SHP77 treated with DMSO at 0.1 percent for 48 hours (cell line): ENCODE measurements at places on chromosomes 4 and X.

DNA sequence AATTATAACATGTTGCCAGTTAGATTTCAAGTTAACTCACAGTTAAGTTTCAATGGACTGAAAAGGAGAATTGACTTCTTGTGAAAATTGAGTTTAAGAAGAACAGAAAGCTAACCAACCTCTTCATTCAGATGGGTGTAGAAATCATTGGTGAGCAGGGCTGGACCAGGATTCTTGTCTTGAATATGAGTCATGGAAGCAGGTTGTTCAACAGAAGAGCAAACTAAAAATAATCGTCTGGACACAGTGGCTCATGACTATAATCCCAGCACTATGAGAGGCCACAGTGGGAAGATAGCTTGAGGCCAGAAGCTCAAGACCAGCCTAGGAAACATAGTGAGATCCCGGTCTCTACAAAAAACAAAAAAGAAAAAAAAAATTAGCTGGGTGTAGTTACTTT is 98.2 kb downstream of the ARSJ start:
- no peak for DNase-seq

GRCh38 chr4:77232653-77233052 is 75.6 kb downstream of the CCNG2 start:
- DNase-seq = no peak

- no peak for DNase-seq
These were observed 1.3 kb downstream of the TCEAL8 start for GRCh38 chrX:103253608-103254007.

DNA sequence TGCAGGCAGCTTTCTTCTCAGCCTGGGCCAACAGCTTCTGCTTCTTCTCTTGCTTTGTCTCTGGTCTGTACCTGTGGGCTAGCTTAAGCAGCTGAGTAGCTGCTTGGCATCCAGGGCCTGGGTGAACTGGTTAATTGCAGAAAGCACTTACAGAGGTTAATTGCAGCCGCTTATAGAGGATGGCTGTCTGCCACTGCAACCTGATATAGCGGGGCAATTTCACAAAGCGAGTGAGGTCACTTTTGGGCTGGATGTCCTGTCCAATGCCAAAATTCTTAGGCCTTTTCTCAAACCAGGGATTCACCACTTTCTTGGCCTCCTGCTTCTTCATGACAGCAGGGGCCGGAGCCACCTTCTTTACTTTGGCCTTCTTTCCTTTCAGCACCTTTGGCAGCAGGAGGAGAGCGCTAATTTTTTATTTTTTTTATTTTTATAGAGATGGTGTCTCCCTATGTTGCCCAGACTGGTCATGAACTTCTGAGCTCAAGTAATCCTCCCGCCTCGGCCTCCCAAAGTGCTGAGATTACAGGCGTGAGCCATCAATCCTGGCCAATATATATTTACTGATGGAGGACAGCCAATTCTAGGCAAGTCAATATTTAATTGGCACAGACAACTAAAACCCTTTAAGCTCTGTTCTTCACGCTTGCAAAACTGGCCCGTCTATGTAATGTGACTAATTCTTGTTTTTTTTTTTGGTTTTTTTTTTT is 61.0 kb downstream of the ENOPH1 start:
- no peak for DNase-seq

- DNase-seq = no peak
These were observed 23.2 kb downstream of the TMSB4X start for GRCh38 chrX:12997906-12998687.

DNA sequence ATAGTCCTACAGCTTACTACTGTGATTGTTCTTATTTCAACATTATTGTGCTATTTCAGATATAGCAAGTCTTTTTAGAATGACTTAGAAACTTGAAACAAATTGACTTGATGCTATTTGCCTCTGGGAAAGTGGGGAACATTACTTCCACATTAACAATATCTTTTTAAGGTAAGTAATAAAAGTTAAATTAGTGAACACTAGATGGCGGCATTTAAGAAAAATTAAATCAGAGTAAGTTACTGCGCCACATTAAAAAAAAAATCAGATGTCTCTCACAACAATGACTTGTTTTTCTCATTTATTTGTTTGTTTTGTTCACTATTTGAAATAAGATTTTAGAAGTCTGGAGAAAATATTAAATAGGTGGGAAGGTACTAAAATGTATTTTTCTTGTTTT is 1026.9 kb upstream of the SLIT2 start:
- no peak for DNase-seq

GRCh38 chr4:150999086-150999485 is 16.0 kb downstream of the LRBA start:
- no peak for DNase-seq

- DNase-seq = no peak
These were observed 59.8 kb downstream of the ARSJ start for GRCh38 chr4:113919611-113920010.

DNA sequence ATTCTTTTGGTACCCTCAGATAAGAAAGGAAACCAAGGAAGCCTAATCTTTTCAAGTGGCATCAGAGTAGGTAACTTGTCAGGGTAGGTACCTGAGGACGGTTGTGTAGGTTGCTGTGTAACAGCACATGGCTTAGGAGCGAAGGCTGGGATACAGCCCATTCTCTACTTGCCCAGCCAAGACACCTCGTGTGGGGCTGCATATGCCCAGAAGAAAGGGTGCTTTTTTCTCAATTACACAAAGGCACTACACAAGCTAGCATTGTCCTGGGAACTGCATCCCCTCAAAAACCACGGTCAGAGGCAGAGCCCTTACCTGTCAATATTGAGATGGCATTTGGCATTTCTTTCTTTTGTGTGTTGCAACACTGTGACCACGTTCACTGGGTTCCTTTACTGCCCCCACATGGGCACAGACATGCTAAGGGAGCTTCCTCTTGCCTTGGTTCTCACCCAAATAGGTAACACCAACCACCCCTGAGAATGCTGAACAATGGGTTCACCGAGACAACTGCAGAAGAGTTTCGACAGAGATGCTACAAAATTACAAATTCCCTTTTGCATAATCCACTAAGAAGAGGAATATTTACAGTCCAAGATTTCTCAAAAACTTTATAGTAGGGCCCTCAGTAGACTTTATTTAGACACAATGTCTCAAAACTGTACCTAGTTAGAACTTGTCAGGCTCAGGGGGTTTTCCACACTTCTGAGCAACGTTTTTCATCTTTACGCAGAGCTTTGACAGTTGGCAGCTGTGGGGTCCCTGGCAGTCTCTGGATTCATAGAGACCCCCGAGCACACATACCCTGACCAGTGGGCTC is 35.8 kb upstream of the TNIP3 start:
- DNase-seq = no peak

- DNase-seq = no peak
These were observed 43.9 kb upstream of the CCDC149 start for GRCh38 chr4:24956763-24957162.

- DNase-seq = no peak
These were observed 106.6 kb upstream of the SH3RF1 start for GRCh38 chr4:169377367-169377766.

- no peak for DNase-seq
These were observed 49.2 kb downstream of the ANAPC10 start for GRCh38 chr4:145048817-145049216.

GRCh38 chr4:121277194-121278105 is 103.4 kb downstream of the QRFPR start:
- DNase-seq = no peak

- DNase-seq = no peak
These were observed 83.2 kb downstream of the GPR143 start for GRCh38 chrX:9682456-9682855.

- DNase-seq = no peak
These were observed 93.1 kb downstream of the PSAPL1 start for GRCh38 chr4:7341491-7342222.

DNA sequence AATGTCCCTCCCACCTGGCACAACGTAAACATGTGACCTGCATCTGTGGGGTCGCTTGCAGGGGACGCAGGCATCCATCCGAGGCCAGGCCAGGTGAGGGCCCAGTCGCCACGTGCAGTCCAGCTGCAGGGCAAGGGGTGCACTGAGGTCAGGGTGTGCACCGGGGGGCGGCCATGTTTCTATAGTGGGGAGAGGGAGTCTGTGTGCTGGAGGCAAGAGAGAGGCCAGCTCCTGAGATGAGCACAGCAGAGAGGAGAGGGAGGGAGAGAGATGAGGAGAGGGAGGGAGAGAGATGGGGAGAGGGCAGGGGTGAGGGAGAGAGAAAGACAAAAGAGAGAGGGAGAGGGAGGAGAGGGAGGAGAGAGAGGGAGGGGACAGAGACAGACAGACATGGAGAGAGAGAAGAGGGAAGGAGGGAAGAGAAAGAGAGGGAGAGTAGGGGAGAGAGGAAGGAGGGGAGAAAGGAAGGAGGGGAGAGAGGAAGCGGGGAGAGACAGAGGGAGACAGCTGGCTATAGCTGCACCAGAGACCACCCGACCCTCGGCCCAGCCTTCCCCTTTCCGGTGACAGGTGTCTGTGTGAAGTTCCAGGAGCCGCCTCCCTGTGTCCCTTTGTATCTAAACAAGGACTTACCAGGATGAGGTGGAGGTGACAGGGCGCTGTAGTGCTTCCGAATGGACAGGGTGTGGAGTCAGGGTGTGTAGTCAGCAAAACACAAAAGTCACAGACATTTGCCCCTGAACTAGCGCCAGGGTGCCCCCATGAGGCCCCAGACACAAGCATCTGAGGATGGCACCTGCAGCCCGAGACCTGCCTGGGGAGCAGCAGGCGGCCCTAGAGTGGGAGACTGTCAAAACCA is 68.7 kb downstream of the ADRA2C start:
- no peak for DNase-seq
